ENCODE measurements at places on chromosomes 5 and 9.

GRCh38 chr5:59532979-59533729, 360.4 kb downstream of the PDE4D start:
- DNase-seq, result no peak

- DNase-seq, result no peak
Measured at GRCh38 chr9:112301420-112301819, 32.0 kb downstream of the PTBP3 start.

DNA sequence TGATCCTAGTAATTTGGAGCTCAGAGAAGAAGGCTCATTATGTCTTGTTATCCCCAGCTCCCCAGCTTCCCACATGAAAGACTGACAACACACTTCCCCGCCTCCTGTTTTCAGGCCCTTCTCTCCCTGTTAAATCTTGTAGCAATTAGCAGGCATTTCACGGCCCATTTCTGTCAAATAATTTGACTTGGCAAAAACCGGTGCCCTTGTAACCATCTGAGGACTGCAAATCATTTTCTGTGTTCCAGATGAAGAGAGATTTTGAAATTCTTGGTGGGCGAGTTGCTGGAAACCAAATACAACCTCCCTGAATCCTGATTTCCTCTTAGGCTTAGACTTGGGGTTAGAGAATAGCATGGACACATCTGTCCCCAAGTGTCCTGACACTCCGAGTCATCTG, 109.7 kb downstream of the MSX2 start:
- no peak for DNase-seq

- no peak for DNase-seq
Measured at GRCh38 chr5:68771732-68772131, 322.1 kb upstream of the SLC30A5 start.

DNA sequence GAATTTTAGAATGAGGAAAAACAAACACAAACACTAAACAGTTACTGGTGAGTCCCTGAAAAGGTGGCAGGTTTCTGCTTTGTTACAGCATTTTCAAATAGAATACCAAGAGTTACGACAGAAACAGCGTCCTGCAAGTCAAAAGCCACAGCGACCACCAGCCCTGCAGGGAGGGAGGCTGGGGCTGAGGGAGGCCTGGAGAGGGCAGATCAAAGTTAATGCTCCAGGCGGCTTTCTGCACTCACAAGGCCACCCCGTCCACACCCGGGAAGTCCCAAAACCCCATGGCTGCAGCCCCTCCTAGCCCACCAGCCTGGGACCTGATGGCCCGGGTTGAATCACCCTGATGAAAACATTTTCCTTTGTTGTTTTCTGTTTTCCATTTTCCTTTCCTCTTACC, 29.3 kb downstream of the COL23A1 start:
- DNase-seq, result no peak

DNA sequence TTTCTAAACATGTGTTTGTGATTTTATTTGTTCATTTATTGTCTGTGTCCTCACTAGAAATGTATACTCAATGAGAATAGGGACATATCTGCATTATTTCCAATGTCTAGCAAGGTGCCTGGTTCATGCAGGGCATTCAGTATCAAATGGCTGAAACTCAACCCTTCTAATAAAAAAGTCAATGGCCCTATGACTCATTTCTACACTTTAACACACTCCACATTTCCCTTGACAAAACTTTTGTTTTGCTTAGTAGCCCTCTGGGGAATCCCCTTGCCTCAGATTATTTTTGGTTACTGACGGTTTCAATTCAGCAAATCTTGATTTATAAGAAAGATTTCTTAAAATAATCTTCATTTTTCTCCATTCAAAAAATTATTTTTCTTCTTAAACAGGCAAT, 206.0 kb upstream of the DMRTA1 start:
- no peak for DNase-seq

DNA sequence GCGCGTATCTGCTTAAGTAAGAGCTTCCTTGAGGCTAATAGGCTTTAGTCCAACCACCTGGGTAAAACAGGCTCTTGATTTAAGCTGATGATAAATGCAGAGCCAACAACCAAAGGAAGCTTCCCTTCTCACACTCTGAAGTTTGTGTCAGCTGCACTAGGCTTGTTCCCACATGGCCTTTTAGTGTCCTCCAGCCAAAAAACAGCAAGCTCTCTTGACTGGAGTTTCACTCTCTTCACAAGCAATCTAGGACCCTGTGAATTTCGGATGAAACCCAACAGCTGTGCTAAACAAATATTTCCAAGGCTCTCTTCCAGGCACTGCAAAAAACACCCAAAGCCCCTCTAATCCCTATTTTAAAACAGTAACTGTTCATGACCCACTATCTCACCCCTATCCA, 63.9 kb downstream of the SAXO1 start:
- no peak for DNase-seq

DNA sequence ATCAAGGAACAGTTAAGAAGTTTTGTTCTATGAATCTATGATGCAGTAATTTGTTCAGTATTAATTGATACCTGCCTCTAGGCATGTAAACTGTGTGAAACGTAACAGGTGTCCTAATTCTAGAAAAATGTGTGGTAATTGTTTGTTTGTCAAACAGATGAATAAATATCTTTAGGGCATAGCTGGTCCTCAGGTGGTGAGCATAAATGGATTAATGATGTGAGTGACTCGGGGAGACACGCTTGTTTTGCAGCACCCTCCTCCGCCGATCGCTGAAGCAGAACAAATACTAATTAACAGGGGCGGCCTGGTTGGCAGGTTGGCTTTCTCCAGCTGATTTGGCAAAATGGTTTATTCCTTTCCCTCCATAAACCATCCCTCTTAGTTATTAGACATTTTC, 88.8 kb downstream of the TLE4 start:
- no peak for DNase-seq

GRCh38 chr9:15982182-15982581, 429.3 kb downstream of the CCDC171 start:
- DNase-seq, result no peak

DNA sequence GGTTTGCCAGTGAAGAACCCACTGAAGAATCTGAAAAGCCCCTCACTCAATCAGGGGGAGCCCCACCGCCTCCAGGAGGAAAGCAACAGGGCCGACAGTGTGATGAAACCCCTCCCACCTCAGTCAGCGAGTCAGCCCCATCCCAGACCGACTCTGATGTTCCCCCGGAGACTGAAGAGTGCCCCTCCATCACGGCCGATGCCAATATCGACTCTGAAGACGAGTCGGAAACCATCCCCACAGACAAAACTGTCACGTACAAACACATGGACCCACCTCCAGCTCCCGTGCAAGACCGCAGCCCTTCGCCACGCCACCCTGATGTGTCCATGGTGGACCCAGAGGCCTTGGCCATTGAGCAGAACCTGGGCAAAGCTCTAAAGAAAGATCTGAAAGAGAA, 92.4 kb downstream of the MAP1B start:
- DNase-seq, result no peak

- no peak for DNase-seq
Measured at GRCh38 chr9:95791286-95791685, 84.2 kb upstream of the ERCC6L2 start.

DNA sequence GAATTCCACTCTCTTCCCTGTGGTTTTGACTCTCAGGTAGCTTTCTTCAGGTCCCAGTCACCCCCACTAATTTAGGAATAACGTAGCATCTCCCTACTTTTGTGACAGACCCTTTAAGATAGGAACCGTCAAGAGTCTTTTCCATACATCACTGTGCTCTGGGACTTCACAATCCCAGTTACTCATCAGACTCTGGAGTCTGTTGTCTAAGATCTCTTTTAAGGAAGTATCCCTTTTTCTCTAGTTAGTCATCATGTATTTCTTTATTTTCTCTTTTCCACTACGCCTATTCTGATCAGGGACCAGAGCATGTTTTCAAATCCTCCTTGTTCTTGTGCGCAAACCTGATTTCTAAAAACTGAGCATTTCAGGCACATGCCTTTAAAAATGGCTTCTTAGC, 143.0 kb downstream of the GOLPH3 start:
- no peak for DNase-seq

DNA sequence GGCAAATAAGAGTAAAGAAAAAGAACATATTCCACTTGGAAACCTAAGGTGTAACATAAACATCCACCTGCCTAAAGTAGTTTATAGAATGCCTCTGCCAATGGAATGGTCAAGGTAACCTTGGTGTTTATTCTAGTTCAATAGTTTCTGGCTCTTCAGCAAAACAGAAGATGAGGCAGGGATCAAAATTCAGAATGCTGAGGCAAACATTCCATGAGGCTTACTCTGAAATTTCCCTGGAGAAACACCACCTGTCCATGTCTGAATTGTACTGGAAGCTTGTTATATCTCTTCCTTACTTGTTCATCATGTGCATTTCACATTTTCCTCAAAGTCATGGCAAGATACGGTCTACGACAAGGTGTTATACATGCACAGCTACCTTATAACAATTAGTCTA, 1862.4 kb upstream of the ACO1 start:
- no peak for DNase-seq

DNA sequence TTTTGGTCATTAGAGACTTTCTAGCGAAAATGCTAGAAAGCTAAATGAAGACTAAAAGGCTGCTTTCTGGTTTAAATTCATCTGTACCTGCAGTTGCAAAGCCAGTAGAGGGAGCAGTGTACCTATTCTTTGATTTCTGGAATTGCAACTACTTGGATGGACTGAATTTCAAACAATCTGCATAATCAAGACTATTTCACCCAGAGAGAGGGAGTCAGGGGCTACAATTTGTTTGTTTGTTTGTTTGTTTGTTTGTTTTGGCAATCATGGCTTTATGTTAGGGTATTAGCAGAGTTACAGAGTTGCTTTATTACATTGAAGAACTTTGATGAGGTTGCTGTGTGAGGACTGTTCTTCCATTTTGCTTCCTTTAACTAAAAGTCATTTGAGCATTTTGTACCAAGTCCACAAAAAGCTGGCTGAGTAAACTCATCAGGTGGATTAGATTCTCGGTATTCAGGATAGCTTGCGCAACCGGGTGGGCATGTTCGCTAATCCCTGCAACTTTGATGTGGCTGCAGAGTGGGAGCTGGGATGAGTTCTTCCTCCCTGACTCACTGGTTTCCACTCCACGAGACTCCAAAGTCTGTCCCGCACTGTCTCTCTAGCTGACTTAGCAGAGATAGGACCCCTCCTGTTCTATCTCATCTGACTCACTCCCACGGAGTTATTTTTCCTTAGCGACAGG, 80.0 kb upstream of the TUT7 start:
- DNase-seq, result no peak

GRCh38 chr5:53560506-53561191, at the start of gene NDUFS4:
NDUFS4 (plus strand) TSS chr5:53560639; CDS start chr5:53560663, 24 bp downstream.
- DNase-seq, result peak; percentile 88

DNA sequence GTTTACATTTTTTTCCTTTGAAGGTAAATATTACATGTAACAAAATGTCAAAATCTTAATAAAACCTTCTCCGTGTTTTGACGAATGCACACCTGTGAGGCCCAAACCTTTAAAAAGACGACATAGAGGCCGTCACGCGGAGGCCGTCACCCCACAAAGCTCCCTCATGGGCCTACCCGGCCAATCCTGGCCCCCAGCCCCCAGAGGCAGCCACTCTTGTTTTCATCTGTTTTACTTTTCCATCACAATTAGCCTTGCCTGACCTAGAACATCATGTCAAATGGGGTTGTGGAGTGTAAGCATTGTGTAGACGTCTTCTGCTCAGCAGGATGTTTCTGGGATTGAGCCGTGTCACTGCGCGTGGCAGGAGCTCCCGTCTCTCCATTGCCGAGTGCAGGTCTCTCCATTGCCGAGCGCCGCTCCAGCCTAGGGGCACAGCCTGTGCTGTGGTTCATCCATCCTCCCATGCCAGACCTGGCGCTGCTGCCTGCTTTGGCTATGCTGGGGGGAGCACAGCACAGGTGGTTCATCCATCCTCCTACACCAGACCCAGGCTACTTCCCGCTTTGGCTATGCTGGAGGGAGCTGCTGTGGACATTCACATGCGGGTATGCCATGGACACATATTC, 52.2 kb upstream of the IRX4 start:
- DNase-seq, result no peak

GRCh38 chr9:38482918-38483592, 58.8 kb upstream of the IGFBPL1 start:
- DNase-seq, result no peak

- no peak for DNase-seq
Measured at GRCh38 chr5:154388842-154389241, 57.0 kb upstream of the SAP30L start.

- no peak for DNase-seq
Measured at GRCh38 chr5:60277941-60278340, 384.4 kb upstream of the PDE4D start.

- DNase-seq, result no peak
Measured at GRCh38 chr5:169576181-169576598, 7.4 kb upstream of the SPDL1 start.
